ENCODE measurements at places on chromosomes 12 and 14. TPM values are rescaled to one million over a fixed set of nuclear protein-coding genes. Genes with fewer than 3 reads are reported as not detected.

Gene TEX52
- not detected for total RNA-seq

Gene CS
- total RNA-seq: 137 TPM

Gene MYH7
- not detected for total RNA-seq

Gene RFX4
- not detected for total RNA-seq

Gene DNAH10
- 0.97 TPM for total RNA-seq

Gene FIGNL2
- 0.50 TPM for total RNA-seq

Gene TPPP2
- total RNA-seq: 1.6 TPM

Gene KRT82
- total RNA-seq: not detected

Gene NPAS3
- 12.7 TPM for total RNA-seq

Gene ENDOU
- 0.95 TPM for total RNA-seq

Gene GLIPR1L2
- total RNA-seq: 1.9 TPM

Gene AQP6
- total RNA-seq: not detected

Gene MBD6
- 26.5 TPM for total RNA-seq

Gene C12orf56
- total RNA-seq: not detected

Gene SLCO1C1
- total RNA-seq: not detected

Gene MFAP5
- 0.72 TPM for total RNA-seq

Gene SRRM4
- not detected for total RNA-seq

Gene KCNA5
- total RNA-seq: 0.68 TPM

Data from ovary (tissue), 10 donors.